Stimulated activated CD4-positive, alpha-beta T cell treated with anti-CD3 and anti-CD28 coated beads, Interleukin-15, amount 100 ng/mL, for 1 hour (primary cell): ENCODE measurements at places on chromosomes 16 and 17.

- no peak for DNase-seq
These were observed 30.1 kb downstream of the DNAH2 start for GRCh38 chr17:7747635-7748071.

GRCh38 chr16:51224317-51224716 lies 73.2 kb upstream of the SALL1 start:
- no peak for DNase-seq

GRCh38 chr16:30866031-30866430 lies 27.8 kb downstream of the BCL7C start:
- DNase-seq: no peak

- no peak for DNase-seq
These were observed 119.3 kb downstream of the STX8 start for GRCh38 chr17:9456330-9456729.

GRCh38 chr16:28292731-28293600 lies 641 bp downstream of the SBK1 start:
- DNase-seq: no peak

DNA sequence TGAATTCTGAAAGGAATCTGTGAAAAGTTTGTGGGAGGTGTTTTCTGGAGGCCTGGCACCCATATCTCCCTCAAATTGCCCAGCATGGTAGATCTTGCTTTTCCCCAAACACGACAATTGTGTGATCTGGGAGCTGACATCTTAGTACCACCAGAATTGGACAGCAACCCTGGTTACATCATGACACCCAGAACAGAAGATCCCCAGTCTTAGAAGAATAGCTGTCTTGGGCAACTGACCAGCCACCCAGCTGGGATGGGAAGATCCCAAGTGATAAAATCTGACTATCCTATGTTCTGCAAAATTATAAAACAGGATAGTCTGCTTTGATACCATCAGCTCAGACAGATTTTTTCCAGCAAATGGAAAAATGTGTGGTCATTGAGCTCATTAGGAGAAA lies 235.3 kb downstream of the CDH13 start:
- no peak for DNase-seq
